Stimulated activated CD8-positive, alpha-beta memory T cell treated with anti-CD3 and anti-CD28 coated beads, Interleukin-7, amount 100 ng/mL, for 1 hour (primary cell): ENCODE measurements at places on chromosomes 5 and 9.

- DNase-seq: no peak
These were observed 56.1 kb upstream of the TUT7 start for GRCh38 chr9:86410281-86410680.

DNA sequence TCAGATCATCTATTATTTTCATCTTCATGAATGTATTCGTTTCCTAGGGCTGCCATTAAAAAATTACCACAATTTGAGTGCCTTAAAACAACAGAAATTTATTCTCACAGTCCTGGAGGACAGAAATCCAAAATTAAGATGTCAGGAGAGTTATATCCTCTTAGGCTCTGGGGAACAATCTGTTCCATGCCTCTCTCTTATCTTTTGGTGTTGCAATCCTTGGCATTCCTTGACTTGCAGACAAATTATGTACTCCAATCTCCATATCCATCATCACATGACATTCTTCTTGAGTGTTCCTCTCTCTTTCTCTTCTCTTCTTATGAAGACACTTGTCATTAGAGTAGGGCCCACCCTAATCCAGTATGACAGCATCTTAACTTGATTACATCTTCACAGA lies 339.4 kb downstream of the EFNA5 start:
- DNase-seq: no peak

- no peak for DNase-seq
These were observed 11.3 kb downstream of the EHMT1 start for GRCh38 chr9:137630126-137630525.

DNA sequence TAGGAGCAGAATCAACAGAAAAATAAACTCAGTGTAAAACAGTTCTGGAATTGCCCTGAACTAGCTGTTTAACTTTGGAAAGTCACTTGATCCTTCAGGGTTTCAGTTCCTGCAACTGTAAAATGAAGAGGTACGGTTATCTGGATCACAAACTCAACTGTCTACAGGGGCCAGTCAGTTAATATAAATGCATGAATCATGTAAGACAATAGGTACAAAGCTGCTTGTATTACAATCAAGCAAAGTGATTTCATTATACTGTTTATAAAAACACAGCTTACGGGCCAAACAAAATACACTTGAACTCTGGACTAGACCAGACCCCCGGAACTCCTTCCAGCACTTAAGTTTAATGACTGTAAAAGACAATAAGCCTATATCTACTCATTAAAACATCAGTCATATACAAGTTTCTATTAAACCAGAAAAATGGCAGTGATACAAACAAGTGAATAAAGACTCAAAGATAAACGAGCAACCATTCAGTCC lies 73.0 kb downstream of the MRPS27 start:
- DNase-seq: no peak

GRCh38 chr9:114083666-114084065 lies 5.6 kb upstream of the AMBP start:
- DNase-seq: no peak

DNA sequence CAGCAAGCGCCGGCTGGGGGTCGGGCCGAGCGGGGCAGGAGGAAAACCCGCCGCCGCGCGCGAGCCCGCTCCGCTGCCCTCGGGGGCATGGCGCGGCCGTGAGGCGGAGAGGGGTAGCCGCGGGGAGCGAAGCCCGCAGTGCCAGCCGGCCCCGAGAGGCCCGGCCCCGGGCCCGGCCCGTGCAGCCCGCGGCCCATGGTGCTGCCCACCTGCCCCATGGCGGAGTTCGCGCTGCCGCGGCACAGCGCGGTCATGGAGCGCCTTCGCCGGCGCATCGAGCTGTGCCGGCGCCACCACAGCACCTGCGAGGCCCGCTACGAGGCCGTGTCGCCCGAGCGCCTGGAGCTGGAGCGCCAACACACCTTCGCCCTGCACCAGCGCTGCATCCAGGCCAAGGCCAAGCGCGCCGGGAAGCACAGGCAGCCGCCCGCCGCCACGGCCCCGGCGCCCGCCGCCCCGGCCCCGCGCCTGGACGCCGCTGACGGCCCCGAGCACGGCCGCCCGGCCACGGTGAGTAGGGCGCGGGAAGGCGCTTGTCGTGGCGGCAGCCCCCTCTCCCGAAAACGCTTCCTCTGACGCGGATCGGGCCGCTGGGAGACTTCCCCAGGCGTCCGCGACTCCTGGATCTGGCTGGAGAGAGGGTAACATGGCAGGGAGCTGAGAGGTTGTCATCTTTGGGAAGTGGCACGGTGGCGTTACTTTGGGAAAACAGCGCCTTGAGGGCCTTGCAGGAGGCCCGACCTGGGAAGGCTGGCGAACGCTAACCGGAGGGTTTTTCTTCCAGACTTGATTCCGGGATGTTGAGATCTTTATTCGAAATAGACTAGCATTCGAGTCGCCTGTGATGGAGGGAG lies 523 bp downstream of the MAML1 start:
- DNase-seq: peak; percentile 2

DNA sequence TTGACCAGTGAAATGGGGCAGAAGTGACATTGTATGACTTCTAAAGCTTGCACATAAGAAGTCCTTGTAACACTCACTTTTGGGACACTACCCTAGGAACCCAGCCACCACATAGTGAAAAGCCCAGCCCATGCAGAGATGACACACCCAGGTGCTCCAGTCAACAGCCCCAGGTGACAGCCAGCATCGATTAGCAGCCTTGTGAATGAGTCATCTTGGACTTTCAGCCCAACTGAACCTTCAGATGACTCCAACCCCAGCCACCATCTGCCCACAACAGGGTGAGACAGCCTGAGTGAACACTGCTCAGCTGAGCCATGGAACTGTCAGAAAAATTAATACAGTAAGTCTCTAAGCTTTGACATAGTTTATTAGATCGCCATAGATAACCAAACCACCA lies 458.6 kb downstream of the ZSWIM6 start:
- no peak for DNase-seq

- DNase-seq: no peak
These were observed 222.9 kb downstream of the PSAT1 start for GRCh38 chr9:78519786-78520185.

GRCh38 chr9:111961575-111961974 lies 65.0 kb downstream of the UGCG start:
- DNase-seq: no peak

DNA sequence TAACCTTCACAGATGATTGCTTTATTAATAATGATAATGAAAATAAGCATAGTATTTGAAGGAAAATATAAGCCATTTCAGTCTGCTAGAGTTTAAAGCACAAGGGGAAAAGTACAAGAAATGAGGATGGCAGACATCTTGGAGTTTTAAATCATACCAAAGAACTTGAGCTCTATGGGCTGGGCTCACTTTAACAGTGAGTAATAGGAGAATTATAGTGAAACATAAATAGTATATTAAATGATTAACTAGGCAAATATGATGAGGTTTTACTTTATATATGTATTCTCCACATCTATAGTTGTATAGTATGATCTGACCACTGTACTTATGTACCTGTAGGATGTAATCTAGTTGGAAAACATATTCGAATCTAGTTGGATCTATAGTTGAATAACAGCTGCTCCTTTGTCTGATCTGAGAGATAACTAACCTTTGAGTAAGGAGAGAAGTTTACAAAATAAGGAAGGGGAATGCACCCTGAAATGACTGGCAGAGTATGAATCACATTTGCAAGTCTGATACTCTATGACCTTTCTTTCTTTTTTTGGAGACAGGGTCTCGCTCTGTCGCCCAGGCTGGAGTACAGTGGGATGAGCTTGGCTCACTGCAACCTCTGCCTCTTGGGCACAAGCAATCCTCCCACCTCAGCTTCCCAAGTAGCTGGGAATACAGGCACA lies 17.6 kb downstream of the MEGF9 start:
- no peak for DNase-seq

GRCh38 chr5:3187771-3188425 lies 407.7 kb upstream of the IRX1 start:
- DNase-seq: no peak

DNA sequence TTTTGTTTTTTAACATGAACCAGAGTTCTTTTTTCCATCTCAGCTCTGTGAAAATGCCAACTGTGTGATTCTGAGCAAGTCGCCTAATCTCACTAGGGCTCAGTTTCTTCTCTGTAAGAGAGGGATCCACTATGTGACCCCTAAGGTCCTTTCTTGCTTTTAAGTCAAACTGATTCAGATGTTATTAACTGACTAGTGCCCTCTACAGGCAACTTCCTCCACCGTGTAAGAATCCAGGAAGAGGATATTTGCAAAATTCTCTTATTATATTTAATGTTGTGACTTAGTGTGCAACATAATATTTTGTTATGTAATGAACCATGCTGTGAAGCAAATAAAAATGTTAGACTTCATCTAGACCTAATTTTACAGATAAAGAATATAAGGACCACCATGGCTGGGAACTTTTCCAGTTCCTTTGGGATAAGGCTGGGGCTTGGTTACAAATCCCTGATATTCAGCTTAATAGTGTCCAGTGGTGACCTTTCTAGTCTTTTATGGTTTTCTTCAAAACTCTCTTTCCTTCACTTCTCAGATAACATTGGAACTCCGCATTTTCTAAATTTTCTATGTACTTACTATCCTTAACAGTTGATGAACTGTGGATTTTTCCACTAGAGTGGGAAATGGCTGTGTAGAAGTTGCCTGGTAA lies 244.7 kb downstream of the PIK3R1 start:
- peak; percentile 13 for DNase-seq

- DNase-seq: no peak
These were observed 37.1 kb upstream of the RAPGEF6 start for GRCh38 chr5:131671994-131672655.

DNA sequence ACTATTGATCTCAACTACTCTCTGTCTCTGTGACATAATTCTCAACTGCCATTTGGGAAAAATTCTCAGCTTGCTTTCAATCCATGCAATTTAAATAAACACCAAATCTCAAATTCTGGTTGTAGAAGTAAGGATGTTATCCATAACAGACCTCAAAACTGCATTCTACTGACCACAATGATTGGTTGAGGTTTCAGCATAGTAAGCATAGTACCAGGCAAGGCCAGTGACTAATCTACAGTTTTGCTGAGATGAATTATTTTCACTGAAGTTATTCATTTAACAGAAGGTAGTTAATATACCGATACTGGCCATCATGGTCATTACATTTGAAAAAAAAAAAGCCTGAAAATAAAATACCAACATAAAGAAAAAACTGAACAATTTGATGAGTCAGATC lies 488.0 kb upstream of the CDH18 start:
- DNase-seq: no peak

DNA sequence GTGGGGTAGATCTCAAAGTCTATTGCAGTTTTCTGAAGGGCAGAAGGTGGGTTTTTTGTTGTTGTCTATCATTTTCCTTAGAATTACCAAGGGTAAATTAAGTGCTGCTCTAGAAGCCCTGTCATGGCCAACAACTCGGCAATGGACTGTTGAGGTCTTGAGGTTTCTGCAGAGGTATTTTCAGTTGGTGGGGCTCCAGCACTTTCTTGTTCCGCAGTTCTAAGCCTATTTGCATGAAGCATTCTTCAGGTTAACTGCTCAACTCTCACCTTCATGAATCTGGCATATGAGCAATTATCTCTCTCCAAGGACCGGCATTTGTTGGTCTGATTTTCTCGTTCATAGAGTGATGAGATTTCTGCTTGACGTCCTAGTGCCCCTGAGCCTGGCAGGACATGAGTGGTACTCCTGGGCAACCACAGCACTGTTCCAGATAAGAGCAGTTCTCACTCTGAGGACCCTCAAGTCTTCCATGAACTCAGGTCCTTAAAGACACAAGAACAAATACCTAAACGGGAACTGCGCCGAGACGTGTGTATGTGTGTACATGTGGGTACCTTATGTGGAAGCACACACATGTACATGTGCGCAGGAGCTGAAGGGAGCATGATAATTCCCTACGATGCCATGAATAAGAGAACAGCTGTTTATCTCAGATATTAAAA lies 544.5 kb downstream of the CSNK1G3 start:
- DNase-seq: no peak

- DNase-seq: no peak
These were observed 57.9 kb downstream of the PTCD2 start for GRCh38 chr5:72377910-72378638.

DNA sequence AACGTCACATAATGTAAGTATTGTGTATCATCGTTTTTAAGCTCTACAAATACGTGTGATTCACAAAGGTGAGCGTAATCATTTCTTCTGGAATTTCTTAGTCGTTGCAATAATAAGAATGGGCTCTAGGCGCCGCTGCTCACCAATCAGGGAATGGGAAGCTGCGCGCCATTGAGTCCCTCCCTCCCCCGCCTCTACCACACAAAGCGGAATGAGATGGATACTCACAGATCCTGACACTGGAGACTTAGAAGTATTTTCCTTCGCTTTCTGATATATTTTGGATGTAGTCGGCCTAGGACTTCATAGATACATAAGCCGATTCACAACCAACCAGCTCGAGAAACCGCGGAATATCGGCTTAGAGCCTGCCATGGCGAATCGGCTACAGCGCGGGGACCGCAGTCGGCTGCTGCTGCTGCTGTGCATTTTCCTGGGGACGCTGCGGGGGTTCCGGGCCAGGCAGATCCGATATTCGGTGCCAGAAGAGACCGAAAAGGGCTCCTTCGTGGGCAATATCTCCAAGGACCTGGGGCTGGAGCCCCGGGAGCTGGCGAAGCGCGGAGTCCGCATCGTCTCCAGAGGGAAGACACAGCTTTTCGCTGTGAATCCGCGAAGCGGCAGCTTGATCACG lies at the start of gene PCDHGA11:
Gene PCDHGA11, plus strand, starts transcription at position 197 of the 634 bp plus-strand sequence. Its CDS starts 177 bp downstream, at position 374.
- DNase-seq: no peak

- DNase-seq: no peak
These were observed 491.4 kb downstream of the LRRC70 start for GRCh38 chr5:63070001-63070400.

DNA sequence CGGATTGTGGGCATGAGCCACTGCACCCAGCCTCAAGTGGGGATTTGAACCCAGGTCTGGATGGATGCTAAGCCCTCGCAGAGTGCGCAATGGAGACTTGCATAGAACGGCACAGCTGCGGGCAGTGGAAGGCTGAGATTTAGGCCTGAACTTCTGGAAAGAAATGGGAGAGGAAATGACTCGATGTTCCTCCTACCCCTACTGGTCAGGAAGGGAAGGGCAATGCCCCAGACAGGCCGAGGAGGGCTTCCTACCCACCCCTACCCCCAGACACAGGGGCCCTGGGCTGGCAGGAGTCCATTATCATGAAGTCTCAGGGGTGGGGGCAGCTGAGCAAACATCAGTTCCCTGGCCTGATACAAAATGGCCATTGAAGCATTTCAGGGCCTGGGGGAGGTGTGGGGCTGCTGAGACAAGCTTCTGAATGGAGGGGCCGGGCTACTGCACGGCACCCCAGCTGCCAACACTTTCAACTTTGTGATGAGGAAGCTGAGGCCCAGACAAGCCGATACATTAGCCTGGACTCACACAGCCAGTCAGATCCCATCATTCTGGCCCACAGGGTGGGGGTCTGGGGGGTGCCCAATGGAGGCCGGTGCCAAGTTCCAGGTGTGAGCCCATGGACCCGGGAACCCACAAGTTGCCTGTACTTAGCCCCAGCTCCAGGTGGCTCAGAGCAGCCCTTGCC lies 13.5 kb upstream of the WDR38 start:
- DNase-seq: no peak

- DNase-seq: no peak
These were observed 131.1 kb downstream of the OR2K2 start for GRCh38 chr9:111198936-111199335.
